ENCODE measurements at places on chromosomes 5 and 9. TPM values are rescaled to one million over a fixed set of nuclear protein-coding genes. Genes with fewer than 3 reads are reported as not detected.

DNA sequence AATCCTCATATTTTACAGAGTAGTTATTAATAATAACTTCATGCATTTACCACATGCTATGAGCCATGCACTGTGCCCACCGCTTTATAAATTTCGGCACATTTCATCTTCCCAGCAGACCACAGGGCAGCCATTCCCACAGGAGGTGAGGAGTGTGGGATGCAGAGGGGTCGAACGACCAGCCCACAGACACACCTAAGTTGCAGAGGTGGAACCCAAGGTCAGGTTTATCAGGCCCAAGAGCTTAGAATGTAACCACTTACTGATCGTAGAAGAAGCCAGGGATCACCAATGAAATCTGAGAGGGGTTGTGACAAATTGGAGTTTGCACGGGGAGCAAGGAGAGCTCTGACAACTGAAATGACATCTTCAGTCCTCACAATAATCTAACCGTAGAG, 303.0 kb upstream of the MSX2 start:
- DNase-seq, result no peak

- DNase-seq, result no peak
Observed at GRCh38 chr9:128979111-128979510, 31.6 kb downstream of the NUP188 start.

GRCh38 chr5:95761771-95762651, 30.9 kb downstream of the RHOBTB3 start:
- no peak for DNase-seq

DNA sequence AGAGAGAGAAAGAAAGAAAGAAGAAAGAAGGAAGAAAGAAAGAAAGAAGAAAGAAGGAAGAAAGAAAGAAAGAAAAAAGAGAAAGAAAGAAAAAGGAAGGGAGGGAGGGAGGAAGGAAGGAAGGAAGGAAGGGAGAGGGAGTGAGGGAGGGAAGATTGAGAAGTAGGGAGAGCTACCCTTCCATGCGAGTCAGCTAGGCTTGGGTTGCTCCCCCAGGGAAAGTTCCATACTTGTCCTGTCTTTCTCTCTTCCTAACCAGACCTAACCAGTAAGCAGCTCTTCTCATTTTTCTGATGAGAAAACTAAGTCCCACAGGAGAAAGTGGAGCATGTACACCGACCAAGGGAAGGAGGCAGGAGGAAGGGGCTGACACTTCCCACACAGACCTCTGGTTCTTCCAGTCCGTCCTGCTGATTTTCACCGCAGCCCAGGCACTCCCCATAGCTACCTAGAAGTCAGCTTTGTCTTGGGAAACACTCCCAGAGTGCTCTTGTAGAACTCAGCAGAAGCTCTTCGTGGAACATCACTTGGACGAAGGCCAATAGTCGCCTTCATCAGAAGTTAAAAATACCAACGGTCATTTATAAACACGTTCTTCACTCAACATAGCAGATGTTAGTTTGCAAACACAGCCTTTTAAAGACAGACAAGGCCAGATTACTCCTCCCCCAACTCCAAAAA, 29.0 kb upstream of the ENTREP1 start:
- DNase-seq, result no peak

DNA sequence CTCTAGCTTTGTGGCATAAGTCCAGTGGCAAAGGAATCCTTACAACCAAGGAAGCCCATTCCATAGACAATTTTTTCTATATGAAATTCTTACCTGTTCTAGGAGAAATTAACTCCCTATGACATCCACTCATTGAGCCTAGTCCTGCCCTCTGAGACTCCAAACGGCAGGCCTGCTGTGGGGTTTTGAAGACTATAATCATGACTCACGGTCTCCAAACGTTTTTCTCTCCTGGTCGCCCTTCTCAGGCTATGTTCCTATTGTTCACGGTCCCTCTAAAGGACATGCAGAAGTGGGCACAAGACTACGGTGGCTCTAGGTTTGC, 611 bp downstream of the EXOSC3 start:
- DNase-seq, result no peak

DNA sequence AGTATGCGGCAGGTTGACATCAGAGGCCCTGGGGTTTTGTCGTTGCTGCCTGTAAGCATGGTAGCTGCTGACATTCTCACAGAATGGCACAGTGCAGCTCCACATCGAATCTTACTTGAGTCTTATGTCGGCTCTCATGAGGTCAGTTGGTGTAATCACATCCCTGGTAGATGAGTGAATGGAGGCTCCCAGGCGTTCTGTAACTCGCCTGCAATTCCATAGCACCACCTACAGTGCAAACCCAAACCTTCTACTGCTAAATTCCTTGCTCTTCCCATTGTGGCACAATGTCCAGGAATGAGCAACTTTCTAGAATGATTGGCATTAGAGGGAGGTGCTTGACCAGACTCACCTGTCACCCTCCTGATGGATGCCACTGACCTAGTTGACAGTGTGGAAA, 578.4 kb downstream of the CCDC171 start:
- no peak for DNase-seq

Gene ISL1
- total RNA-seq, result not detected

Gene IL9
- not detected for total RNA-seq

Measured in occipital lobe (tissue), 3 donors.